Adrenal gland (tissue), 19 donors: ENCODE measurements at places on chromosomes 2 and 18.

DNA sequence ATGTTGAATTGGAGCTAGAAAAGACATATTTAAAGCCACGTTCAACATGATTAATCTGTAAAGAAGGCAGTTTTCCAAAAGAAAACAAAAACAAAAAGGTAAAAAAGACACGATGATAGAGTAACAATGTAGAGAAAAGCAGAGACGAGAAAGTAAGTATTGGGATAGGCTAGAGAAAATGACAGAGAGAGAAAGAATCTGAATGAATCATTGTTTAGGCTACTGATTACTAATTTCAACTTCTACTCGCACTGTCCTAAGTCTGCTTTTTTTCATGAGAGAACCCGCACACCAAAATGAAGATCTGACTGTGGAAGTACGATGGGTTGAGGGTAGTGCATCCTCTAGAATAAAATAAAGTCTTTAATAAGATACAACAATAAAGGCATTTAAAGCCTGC is 1599.2 kb upstream of the TMEFF2 start:
- no peak for DNase-seq

DNA sequence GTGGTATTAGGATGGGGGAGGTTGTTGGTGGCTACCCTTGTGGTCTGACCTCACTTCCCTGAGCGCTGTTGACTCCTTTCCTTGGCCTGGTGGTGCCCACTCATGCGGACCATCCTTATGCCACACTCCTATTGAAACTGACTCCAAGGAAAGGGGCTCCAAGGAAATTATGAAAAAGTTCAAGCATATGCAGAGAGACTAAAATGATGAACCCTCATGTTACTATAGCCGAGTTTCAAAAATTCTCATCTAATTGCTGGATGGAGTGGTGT is 96.2 kb upstream of the STPG4 start:
- DNase-seq = no peak

DNA sequence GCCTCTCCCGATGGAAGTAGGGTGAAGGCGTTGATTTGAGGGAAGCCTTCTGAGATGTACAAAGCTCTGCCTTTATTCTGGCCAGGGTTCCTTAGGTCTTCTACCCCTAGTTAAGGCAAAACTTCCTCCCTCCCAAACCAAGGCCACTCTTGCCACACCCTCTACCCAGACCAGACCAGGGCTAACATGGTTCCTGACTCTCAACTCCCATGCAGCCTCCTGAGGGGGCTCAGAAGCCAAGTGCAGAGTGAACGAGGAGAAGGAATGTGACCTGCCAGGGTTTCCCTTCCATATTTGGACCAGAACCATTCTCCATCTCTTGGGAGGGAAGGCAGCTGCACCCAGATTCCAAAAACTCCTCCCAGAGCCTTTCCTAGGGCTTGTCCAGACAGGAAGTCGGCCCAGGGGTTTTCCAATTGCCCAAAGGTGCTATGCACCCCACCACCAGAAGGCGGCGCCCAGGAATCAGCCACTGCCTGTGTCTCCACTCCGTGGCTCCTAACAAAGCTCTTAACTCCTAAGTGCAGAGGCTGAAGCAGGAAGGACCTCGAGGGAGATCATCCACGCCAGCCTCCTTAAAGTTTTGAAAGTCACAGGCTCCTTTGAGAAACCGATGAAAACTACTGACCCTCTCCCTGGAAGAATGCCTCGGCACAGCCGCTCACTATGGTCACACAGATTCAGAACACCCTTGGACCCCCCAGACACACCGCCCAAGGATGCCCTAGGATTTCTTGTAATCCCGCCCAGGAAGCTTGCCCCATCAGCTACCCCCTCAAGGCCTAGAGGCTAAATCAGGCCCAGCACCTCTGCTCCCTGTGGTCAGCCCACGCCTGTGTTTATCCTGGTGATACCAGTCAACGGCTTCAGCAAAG is 157.8 kb downstream of the SMAD2 start:
- DNase-seq = peak; percentile 70

DNA sequence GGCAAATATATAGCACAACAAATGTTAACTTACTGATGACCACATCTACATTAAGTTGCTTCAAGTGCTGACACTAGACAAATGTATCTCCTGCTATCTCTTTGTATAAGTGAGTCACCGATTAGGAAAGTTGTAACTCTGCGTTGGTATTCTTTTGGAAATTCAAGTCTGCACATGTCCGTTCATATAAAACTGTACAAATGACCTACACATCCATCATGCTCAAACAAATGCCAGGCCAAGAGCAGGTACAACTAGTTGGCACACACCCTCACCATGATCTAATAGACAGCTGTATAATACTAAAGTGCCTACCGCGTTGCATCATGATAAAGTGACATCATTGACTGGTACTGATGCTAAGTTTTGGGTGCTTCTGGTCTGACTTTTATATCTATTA is 141.1 kb downstream of the RBMS1 start:
- no peak for DNase-seq

DNA sequence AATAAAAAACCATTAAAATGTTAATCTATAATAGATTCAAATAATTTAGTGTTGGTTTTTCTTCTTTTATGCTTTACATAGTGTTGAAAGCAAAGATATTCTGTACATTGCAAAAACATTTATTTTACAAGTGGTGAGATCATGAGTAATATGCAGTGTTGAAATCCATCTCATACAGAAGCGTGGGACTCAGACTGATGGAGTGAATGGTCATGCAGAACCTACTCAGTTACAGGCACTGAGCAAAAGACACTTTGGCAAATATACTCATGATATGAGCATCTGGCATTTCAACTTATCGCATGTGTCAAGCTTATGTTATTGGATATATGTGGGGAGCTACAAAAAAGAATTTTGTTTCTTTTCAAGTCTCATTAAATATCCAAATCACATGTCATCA is 620.2 kb upstream of the NETO1 start:
- DNase-seq = no peak

DNA sequence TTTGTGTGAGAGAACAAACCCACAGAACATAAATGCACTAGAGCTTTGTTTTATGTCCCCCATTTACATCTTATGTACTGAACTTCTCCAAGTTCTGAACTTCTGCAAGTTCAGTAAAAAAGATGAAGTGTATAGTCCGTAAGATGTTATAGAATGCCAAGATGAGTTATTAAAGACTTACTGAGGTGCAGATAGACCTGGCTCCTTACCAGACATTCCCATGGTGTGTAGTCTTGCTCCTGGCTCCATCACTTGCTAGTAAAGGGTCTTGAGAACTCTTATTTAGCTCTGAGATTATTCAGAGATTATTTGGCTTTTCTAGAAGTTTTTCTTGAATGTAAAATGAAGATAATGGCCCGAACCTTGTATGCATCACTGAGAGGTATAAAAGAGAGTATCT is 16.8 kb downstream of the GULP1 start:
- no peak for DNase-seq

DNA sequence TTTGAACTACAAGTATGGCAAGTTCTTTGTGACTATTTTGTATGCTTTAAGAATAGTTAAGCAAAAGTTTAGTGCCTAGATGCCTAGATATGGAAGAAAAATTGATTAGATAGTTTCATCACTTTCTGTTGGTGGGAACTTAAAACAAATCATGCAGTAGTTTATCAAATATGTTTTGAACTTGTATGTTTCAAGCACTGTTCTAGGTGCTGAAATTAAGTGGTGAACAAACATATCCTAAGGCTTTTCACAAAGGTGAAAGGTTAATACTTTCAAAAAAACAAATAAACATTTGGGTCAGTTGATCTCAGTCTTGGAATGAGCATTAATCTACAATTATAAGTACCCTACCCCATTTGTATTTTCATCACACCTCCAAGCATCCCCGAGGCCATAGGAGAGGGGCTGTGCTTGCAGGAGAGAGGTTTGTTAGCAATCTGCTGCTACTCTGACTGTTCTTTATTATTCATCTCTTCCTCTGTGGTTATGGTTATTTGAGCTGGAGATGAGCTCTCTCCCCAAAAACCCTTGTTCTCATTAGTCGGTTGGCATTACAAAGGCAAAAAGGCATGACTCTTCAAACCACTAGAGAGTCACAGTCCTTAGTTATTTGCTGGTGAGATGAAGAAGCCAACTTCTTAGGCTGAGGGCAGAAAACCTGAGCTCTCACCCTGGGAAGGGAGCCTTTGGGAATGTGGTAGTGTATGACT is 103.9 kb upstream of the FHL2 start:
- no peak for DNase-seq

GRCh38 chr2:61878761-61879160 is 9.7 kb downstream of the CCT4 start:
- no peak for DNase-seq

GRCh38 chr2:29227935-29228675 is 112.9 kb downstream of the CLIP4 start:
- no peak for DNase-seq

DNA sequence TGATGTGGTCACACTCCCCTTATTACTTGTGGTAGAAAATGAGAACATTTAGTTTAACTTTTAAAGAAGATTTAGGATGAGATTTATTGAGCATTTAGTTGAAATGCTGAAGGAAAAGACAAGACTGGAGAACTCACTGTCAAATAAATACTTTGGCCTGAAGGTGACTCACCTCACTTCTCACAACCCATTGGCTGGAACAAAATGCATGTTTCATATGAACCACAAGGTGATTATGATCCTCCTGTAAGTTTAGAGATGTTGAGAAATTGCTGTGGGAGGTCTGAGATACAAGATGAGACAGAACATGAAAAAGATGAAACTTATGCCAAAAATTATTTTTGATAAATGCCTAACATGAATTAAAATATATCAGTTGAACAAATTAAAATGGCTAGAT is 1004.5 kb downstream of the SOCS6 start:
- DNase-seq = no peak

- no peak for DNase-seq
Observed at GRCh38 chr2:119219873-119220272, 3.8 kb upstream of the STEAP3 start.

GRCh38 chr18:62741584-62741983 is 26.2 kb downstream of the PHLPP1 start:
- no peak for DNase-seq

DNA sequence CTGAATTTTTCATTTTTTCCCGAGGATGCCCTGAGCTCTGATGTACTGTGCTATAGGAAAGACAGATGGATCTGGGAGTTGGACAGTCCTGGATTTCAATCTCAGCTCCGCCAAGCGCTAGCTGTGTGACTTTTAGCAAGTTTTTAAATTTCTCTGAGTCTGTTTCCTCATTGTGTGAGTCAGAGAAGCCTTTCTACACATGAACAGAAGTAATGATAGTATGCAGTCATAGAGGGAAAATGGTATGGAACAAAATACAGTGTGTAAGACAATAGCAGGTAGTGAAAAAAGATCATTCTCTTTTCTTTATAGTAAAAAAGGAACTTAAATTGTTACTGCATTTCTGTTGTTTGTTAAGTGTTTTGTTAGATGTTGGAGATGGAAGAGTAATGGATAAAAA is 52.4 kb upstream of the PPM1B start:
- no peak for DNase-seq

GRCh38 chr18:22318745-22319407 is 98.8 kb downstream of the CTAGE1 start:
- DNase-seq = peak; percentile 80

DNA sequence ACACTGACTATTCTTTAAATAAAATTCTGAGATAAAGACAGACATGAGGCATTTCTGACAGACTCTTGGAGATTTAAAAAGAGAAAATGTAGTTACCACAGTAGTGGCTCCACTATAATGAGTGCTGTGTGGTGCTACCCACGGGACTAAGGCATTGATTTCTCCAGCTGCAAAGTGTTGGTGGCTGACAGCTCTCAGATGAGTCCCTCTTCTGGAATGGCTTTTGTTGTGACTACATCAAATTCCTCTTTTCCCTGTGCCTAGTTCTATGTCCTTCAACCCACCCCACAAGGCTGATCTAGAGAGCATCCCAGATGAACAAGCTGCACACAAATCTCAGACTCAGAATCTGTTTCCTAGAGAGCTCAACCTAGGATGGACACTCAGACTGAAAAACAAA is 884.8 kb upstream of the ZEB2 start:
- DNase-seq = no peak

DNA sequence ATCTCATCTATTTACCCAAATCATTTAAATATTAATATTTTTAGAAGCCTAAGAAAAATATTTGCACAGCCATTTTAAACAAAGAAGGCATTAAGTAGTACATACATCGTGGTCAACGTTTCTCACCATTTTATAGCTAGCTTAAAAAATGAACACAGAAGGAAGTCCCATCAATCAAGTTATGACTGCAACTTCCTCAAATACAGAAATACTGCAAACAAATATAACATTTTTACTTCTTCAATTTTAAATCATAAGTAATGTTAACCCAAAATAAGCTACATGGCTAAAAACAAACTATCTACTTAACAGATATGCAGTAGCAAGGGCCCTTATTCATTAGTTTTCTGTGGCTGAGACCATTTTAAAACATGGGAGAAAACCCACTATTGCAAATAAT is 30.6 kb downstream of the ITSN2 start:
- no peak for DNase-seq

- no peak for DNase-seq
Observed at GRCh38 chr2:207765547-207765946, 4.2 kb downstream of the FZD5 start.

DNA sequence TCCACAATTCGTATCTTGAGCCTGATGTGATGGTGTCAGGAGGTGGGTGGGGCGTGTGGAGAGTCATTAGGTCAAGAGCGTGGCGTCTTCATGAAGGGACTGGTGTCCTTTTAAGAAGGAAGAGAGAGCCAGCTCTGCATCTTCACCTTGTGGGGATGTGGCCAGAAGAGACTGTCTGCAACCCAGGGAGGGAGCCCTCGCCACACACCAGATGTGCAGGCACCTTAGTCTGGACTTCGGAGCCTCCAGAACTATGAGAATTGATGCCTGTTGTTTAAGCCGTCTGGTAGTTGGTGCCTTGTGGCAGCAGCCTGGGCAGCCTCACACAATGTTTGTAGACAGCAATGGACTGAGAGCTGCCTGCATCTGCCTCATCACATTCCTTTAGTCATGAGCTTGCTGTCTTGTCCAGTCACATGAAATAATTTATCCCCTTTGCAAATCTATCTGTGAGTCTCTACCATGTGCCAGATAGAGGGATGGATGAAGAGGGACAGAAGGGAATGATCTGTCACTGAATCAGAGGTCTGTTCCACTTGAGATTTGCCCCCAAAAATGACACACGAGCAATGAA is 61.0 kb downstream of the MYT1L start:
- no peak for DNase-seq

DNA sequence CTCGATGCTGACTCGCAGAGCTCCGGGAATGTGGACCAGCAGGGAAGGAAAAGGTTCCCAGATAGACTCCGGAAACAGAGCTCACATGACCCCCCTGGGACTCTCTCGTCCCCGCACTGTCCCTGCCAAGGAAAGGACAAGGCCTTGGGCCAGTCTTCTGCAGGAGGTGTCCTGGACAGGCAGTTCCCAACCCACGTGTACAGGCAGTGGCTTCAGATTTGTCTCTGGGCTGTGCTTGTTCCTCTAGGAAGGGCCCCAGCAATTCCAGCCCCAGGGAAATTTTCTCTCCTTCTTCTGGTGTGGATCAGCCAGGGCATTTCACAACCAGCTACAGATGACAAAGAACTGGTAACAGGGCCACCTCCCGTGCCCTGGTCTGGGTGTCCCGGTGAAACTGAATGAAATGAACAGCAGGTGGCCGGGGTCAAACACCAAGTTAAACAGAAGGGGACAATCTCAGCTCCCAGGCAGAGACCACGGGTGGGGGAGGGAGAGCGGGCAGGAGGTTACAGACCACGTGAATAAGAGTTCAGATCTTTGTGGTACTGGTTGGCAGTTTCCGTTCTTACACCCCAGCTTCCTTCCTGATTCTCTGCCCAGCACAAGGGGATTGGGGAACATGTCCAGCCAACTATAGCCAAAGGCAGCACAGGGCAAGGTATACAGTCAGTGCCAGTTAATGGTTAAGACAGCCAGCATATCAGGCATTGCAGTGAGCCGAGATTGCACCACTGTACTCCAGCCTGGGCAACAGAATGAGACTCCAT is 52.2 kb upstream of the CAB39 start:
- DNase-seq = peak; percentile 35

GRCh38 chr2:69032336-69032735 is 19.4 kb downstream of the ANTXR1 start:
- DNase-seq = no peak
